ENCODE measurements at places on chromosomes 7 and 10.

GRCh38 chr10:131852823-131853609 lies 47.8 kb upstream of the PPP2R2D start:
- no peak for DNase-seq

GRCh38 chr7:90720984-90721760 lies 125.1 kb downstream of the CDK14 start:
- no peak for DNase-seq

- DNase-seq: no peak
Observed at GRCh38 chr10:22681783-22682183, 32.6 kb downstream of the PIP4K2A start.

- no peak for DNase-seq
Observed at GRCh38 chr7:154777023-154777422, 225.9 kb downstream of the PAXIP1 start.
